Caco-2 (cell line): ENCODE measurements at places on chromosomes 1 and 21. TPM values are rescaled to one million over a fixed set of nuclear protein-coding genes. Genes with fewer than 3 reads are reported as not detected.

DMBX1 gene
- 0.16 TPM in 1 of 2 replicates, not detected in the other for total RNA-seq

PCAT6 gene
- total RNA-seq: 1.4 TPM in 1 of 2 replicates, not detected in the other

DNA sequence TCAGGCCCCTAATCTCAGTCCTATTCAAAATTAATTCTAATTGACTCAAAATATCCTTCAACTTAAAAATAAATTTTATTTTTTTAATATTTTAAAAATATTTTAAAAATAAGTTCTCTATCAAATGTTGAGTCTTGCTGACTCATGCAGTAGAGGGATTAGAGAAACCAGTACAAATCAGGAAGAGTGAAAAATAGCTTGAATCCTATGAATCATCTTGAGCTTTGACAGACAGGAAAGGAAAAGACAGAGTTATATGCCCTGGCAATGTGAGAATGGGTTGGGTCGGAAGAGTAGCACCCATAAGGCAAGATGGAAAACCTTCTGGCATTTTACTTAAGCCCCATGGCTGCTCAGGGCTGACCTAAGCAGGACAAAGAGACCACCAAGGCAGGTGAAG, 346.6 kb upstream of the RUNX1 start:
- DNase-seq: no peak

DNA sequence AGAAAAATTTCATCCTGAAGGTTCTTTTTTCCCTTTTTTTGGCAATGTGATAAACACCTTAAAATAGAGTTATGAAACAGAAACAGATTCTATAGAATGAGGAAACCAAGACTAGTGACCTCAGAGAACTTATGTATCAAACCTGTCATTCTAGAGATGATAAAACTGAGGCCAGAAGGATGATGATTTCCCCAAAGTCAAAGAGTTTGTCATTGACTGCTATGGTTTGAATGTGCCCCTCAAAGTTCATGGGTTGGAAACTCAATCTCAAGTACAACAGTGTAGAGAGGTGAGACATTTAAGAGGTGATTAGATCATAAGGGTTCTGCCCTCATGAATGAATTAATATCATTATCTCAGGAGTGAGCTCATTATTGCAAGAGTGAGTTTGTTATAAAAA, 13.7 kb upstream of the BEND5 start:
- no peak for DNase-seq

SPATA6 gene
- total RNA-seq: 1.8 and 2.6 TPM in 2 replicates

GRCh38 chr1:200029035-200029821, 1.7 kb downstream of the NR5A2 start:
- peak; percentile 81 for DNase-seq

- no peak for DNase-seq
These were observed 1.4 kb downstream of the SH3BGRL3 start for GRCh38 chr1:26281091-26281958.

DNA sequence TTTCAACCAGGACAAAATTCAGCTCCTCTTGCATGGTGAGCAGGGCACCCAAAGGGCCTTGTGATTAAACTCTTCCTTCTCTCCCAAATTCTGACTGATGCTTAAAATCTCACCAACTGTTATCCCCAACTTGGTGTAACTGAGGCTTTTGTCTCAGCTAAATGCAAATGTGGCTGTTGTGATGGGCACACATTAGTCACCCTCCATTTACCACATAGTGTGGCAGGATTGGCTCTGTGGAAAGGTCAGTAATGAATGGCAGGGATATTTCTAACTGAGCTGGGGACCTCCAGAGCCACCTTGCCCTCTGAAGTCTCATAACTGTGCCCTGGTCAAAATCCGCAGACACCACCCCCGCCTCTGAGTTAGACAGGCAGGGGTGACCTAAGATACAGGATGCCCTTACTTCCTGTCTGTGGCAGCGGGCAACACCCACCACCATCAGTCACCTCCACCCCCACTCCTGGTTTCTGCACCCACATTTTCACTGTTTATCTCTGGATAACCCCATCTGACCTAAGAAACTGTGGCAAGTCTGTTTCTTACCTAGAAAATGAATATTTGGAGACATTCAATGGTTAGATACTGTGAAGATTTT, 25.4 kb upstream of the RGS16 start:
- DNase-seq: no peak

DNA sequence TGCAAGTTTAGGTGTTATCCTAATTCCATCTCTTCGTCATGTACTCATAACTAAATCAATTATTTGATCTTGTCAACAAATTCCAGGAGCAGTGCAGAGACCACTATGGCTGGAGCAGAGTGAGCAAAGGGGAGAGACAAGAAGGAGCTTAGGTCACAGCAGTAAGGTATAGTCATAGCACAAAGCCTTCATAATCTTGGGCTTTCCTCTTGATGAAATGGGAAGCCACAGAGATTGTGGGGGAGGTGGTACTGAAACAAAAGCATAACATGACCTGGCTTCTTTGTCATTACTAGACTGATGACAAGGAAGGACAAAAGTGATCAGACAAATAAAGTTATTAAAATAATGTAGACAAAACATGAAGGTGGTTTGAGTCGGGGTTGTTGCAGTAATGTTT, 60.1 kb upstream of the PTGS2 start:
- DNase-seq: no peak

DNA sequence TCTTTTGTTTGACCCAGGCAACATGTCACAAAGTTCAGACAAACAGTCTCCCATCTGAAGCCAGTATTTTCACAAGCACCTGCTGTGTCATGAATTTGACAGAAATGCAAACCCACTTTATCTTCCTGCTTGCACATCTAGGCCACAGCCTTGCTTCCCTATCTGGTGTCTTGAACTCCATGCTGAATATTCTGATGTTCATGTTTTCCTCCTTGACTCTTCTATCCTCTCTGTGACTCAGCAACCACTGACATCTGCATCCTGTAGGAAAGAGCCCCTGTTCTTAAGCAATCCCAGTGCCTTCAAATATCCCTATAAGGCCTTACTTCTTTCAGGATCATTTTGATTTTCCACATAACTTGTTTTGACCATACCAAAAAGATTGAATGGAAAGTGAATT, 6.5 kb downstream of the CD55 start:
- DNase-seq: no peak

- no peak for DNase-seq
These were observed 30.6 kb upstream of the USP24 start for GRCh38 chr1:55245781-55246180.

- peak; percentile 36 for DNase-seq
These were observed 1262.8 kb upstream of the PRMT6 start for GRCh38 chr1:105793536-105794146.

GRCh38 chr1:2804628-2805351, 3.3 kb upstream of the TTC34 start:
- DNase-seq: no peak

DNA sequence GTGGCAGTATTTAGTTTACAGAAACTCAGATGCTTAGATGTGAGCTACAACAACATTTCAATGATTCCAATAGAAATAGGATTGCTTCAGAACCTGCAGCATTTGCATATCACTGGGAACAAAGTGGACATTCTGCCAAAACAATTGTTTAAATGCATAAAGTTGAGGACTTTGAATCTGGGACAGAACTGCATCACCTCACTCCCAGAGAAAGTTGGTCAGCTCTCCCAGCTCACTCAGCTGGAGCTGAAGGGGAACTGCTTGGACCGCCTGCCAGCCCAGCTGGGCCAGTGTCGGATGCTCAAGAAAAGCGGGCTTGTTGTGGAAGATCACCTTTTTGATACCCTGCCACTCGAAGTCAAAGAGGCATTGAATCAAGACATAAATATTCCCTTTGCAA, 59.7 kb upstream of the ZNF326 start:
- DNase-seq: no peak

- DNase-seq: peak; percentile 62
These were observed 29.3 kb downstream of the SLC66A1 start for GRCh38 chr1:19341201-19342061.

DNA sequence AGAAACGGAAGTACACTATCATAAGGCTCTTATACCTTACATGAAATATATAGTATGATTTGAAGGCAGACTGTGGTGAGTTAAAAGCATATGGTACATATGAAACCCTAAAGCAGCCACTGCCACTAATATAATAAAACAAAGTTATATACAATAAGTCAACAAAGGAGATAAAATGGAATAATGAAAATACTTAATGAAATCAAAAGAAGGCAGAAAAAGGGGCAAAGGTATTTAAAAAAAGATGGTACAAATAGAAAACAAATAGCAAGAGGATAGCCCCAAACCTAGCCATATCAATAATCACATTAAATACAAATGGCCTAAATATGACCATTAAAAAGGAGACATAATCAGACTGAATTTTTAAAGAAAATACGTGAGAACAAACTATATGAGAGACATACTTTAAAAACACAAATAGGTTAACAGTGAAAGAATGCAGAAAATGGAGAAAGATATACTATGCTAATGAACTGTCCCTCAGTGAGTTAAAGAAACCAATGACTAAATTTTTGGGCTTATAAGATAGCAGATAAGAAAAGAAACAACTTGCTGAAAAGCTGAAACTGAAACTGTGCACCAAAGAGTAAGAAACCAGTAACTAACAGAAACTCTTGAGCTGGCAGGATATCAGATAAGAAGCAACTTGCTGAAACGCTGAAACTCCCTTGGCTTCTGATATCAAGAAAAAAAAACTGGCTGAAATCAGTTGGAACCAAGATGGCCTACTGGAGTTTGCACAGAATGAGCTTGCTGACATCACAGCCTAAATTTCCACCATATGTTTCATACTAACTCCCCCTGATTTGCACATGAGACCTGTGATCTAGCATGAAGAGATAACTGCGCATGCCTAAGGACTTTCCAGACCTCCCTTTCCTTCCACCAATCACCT, 44.3 kb upstream of the IL10 start:
- no peak for DNase-seq

GRCh38 chr1:168755800-168756418, 26.9 kb upstream of the DPT start:
- DNase-seq: no peak

- no peak for DNase-seq
These were observed 13.9 kb downstream of the BMP8A start for GRCh38 chr1:39505289-39505688.

DNA sequence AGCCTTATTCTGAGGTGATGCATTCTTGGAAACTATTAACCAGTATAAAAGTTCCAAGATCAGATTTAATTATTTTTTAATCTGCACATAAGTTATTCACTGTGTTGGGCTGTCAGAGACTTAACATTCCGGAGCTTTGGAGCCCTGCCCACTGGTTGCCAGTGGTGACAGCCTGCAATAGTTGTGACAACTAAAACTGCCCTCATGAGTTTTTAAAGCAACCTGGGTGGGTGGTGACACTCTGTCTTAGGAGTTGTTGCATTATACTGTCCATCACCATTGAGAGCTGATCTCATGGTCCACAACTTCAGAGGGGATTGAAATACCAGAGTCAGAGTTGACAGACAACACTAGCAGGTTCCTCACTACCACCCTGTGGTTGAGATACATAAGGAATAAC, 653.9 kb upstream of the USP24 start:
- no peak for DNase-seq

DNA sequence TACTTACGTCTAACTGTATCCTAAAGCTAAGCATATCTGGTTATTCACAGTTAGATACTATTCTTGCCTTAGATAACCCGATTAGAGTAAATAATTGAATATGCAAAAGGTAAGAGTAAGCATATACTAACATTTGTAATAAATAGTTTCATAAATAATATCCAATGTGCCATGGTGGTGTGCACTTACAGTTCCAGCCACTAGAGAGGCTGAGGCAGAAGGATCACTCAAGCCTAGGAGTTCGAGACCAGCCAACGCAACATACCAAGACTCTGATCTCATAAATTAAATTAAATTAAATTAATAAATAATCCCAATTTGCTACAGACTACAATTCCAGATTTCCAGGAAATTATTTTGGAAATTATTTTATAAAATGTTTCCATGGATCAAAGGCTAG, 12.2 kb downstream of the ARID4B start:
- no peak for DNase-seq

GRCh38 chr1:66176832-66177231, 357.1 kb upstream of the SGIP1 start:
- DNase-seq: no peak

- no peak for DNase-seq
These were observed 15.9 kb upstream of the RAB4A start for GRCh38 chr1:229254910-229255541.

DNA sequence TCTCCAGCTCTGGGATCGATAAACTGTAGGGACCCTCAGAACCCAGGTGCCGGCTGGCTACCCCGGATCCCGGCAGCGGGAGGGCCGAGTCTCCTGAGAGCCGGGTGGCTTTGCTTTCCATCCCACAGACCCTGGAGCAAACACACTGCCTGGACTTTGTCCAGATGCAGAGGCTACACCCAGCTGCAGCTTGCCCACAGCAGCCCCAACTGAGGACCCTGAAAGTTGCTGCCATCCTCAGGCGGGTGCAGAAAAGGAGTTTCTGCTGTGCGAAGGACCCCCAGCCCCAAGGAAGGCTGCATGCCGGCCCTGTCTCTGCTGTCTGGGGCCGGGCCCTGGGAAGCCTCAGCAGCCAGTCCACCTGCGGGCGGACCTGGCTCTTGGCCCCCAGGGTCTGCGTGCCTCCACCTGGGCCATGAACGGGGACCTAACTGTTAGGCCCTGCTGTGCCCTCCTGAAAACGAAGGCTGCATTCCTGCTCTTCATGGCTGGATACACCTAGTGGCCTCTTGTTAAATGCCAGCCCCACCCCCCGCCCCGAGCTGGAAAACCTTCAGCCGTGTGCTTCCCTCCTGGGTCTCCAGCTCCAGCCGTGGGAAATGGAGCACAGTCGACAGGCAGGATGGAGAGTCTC, 97.5 kb upstream of the ARHGEF16 start:
- DNase-seq: no peak

SELE gene
- not detected in 2 replicates for total RNA-seq

DNA sequence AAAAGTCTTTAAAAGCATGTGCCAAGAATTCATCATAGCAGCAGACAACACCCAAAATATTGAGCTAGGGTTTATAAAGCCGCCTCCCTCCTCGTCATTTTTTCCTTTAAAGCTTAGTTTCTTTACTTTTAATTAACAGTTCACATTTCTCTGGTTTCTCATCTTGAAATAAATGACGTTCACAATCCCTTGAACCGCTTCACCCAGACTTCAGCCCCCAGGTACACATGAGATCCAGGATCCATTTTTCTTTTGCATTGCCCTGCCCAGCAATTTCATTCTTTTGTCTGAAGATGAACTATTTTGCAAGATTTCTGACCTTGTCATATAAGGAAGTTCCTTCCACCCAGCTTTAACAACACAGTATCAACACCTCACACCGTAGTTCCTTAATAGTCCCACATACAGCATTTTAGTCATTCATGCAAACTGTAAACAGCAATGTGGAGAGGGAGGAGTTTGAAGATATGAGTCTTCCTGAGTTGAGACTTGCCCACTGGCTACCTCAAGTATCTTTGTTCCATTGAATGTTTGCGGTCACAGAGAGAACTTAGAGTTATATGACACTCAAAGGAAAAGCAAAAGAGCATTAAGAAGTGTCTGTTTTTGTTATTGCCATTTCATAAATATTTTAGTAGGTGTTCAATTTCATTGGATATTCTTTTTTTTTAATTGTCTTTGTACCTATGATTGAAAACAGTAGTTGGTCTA, 35.3 kb upstream of the CACYBP start:
- DNase-seq: no peak

GRCh38 chr1:203342192-203342940, 8.6 kb downstream of the FMOD start:
- peak; percentile 70 for DNase-seq

SH2D1B gene
- not detected in 2 replicates for total RNA-seq

- DNase-seq: no peak
These were observed 8.9 kb downstream of the CCDC185 start for GRCh38 chr1:223401873-223402789.

- no peak for DNase-seq
These were observed 62.0 kb upstream of the GOLT1A start for GRCh38 chr1:204275695-204276370.

LCE3D gene
- not detected in 2 replicates for total RNA-seq
